ENCODE measurements at places on chromosomes 1 and 21. TPM values are rescaled to one million over a fixed set of nuclear protein-coding genes. Genes with fewer than 3 reads are reported as not detected.

Gene HAO2
- total RNA-seq = not detected

Gene LIN28A
- total RNA-seq = not detected

Gene ESPN
- total RNA-seq = not detected

Gene DLGAP3
- total RNA-seq = 0.45 TPM

Gene RAB42
- 7.4 TPM for total RNA-seq

Gene LCE2C
- total RNA-seq = not detected

Gene GPR161
- total RNA-seq = 11.1 TPM

Gene EFNA1
- 0.89 TPM for total RNA-seq

Gene MX2
- total RNA-seq = 1.5 TPM

Gene FCER1A
- total RNA-seq = not detected
